ENCODE measurements at places on chromosomes 16 and 17.

GRCh38 chr16:53055541-53056391, 975 bp downstream of the CHD9 start:
- no peak for DNase-seq

DNA sequence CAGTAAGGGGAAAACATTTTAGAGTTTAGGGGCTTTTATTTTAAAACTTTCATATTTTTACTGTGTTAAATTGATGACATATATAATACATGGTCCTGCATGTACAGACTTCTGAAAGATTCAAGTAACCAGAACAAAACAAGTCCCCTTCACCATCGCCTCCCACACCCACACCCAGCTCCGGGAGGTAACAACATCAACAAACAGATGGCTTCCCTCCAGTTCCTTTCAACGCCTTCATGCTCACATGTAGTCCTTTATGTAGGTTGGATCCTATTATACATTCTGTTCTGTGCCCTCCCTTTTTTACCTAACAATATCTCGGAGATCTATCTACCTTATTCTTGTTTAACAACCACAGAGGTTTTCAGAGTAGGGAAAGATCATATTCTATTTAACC, 30.5 kb downstream of the GINS3 start:
- DNase-seq: no peak

- DNase-seq: no peak
Observed at GRCh38 chr17:2068519-2069051, 13.7 kb downstream of the HIC1 start.

DNA sequence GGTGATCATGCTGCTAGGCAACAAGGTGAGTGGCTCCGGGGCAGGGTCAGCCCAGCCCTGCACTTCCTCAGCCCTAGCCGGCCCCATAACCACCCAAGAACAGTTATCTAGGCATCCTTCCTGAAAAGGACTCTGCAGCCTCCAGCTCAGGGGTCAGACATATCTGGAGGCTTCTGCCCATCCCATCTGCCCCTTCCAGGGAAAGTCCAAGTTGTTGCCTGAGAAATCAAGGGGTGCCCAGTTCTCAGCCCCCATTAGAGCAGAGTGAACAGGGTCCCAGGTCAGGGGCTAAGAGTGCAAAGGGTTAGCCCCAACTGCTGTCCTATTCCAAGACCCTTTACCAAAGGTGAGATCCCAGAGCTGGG, 4.1 kb upstream of the NHERF1 start:
- no peak for DNase-seq

- DNase-seq: no peak
Observed at GRCh38 chr17:30318155-30318554, 15.7 kb downstream of the TMIGD1 start.

DNA sequence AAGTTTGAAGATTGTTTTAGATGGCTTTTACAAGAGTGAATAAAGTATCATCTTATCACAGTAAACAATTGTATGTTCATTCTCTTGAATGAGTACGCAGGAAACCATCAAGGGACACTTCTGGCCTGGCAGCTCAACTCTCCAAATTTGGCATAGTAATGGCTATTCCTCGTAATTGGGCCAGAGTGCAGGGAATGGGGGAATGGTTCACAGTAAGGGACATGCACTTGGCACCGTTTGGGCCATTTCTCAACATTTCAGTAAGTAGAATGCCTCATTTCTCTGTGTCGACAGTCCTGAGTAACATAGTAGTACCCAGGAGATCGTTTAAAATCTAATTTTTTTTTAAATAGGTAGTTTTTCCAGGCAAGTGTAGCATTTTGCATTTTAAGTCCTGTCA, 309.6 kb downstream of the KCNJ2 start:
- no peak for DNase-seq

DNA sequence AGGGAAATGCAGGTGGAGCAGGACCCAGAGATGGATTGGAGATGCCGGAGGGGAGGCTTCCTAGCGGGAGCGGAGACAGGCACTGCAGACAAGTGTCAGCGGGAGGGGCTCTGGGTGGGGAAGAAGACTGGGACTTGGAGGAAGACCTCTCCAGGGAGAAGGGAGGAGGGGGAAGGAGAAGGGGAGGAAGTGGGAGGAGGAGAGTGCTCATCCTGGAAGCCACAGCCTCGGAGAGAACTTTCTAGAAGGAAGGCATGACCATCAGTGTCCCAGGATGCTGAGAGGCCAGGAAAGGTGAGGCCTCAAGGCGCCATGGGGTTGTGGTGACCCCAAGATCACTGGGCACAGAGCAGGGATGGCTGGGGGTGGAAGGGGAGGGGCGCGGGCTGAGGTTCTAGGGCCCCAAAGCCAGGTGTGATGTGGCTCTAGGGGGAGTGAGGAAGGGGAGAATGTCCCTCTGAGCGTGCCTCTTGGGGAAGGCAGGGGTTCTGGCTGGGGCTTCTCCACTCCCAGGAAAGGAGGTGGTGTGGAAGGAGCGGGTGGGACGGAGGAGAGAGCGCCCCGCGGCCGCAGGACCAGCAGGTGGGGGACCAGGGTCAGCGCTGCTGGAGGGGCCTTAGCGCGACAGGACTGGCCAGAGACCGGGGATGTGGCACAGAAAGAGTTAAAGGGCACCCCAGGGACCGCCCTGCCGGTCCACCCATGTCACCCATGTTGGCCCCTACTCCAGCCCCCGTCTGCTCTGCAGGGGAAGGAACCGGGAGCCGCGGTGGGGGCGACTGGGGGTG, 900 bp upstream of the GCGR start:
- DNase-seq: no peak

DNA sequence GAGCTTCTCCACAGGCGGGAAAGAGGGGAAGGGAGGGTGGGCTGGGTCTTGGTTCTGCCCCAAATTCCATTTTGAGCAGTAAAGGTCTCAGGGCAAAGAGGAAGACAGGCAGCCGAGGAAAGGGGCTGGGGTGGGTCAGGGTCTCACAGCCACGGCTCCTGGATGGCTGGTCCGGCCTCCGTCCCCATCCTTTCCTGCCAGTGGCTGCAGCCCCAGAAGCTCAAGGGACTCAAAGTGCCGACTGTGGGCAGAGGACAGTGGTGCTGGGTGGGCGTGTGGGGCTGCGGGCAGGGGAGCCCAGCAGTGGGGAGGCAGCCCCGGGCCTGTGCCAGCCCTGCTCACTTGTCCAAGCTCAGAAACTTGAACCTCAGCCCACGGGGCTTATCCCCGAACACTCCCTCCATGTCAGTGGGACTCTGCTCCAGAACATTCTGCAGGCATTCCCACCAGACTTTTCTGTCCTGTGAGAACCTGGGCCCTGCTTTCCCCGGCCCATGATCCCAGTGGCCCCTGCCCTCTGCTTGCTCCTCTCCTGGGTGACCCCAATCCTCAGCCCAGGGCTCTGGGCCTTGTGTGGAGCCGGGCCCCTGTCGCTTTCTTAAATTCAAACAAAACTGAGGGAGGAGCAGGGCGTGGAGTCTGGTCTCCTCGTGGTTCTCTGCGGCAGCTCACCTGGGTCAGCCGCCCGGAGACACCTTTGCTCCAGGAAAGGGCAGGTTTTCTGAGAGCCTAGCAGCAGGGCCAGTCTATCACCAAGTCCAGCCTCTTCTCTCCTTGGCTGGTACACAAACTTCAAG, 117.8 kb upstream of the METRNL start:
- DNase-seq: no peak

DNA sequence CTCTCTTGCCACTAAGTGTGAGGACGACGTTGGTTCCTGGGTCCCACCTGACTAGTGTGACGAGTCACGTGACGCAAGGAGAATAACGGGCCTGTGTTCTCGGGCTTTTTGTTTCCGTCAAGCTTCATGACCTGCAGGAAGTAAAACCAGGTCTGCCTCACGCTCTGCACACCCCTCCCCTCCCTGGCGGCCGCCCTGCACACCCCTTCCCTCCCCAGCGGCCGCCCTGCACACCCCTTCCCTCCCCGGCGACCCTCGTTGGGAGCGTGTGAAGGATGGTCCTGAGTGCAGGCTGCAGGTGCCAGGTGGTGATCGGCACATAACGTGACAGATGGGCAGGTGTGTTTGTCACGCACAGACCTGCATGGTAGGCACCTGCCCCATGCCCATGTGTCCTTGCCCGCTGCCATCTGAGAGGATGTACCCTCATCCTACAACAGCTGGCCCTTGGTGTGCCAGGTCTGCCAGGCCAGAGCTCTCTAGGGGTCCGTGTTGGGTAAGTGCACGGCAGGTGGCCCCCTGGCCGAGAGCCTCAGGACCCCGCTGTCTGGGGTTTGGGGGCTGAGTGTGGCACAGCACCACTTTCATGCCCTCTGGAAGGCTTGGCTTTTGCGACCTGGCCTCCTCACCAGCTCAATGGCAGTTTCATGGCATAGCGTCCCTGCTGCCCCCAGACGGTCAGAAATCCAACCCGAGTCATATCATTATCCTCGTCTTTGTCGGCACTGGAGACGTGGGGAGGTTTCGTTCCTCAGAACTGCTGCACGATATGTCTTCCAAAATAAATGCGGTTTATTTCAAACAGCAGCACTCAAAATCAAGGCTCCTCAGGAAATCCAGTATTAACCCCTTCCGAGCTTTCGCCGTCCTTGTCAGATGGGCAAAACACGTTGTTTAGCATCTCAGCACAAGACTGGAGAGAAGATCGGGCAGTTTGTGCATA, 191.8 kb upstream of the CHMP6 start:
- DNase-seq: no peak

DNA sequence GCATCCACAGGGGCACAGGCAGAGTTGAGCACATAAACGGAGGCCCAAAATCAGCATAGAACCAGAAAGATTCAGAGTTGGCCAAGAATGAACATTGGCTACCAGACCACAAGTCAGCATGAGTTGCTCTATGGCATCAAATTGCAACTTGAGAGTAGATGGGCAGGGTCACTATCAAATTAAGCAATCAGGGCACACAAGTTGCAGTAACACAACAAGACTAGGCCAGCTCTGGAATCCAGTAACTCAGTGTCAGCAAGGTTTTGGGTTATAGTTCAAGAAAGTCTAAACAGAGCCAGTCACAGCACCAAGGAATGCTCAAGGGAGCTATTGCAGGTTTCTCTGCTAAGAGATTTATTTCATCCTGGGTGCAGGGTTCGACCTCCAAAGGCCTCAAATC, 12.9 kb downstream of the G6PC1 start:
- no peak for DNase-seq

DNA sequence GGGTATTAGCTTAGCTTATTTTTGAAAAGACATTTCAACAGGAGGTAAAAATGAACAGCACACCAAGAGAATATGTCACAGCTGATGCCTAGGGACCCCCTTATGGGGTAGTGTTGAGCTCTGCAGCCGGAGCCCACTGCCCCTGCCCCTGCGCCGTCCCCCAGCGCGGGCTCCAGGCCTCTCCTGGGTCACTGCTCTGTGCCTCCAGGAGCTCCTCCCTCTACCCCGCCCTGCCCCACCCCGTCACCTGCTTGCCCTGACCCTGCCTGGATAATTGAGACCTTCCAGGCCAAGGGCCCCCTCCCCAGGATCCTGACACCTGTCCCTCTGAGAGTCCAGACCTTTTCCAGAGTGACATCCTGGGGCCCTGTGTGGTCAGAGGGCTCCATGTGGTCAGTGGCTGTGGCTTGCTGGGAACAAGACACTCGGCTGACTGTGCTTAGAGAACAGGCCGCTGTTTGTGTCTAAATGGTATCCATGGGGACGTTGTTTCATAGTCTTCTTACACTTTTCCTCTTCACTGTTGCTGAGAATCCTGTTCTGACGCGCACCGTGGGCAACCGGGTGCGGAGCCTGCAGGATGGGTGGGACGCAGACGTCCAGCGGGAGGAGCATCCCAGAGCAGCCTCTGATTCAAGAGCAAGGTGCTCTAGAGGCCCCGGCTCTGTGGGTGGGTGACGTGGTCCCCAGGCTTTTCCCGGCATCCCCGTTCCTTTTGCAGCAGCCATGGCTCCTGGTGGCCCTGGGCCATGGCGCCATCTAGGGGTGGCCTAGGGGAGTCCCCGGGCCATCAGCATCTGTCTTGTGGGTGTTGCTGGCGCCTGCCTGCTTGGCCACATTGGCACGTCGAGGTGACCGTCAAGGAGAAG, 20.0 kb upstream of the WFIKKN1 start:
- DNase-seq: peak; percentile 28

DNA sequence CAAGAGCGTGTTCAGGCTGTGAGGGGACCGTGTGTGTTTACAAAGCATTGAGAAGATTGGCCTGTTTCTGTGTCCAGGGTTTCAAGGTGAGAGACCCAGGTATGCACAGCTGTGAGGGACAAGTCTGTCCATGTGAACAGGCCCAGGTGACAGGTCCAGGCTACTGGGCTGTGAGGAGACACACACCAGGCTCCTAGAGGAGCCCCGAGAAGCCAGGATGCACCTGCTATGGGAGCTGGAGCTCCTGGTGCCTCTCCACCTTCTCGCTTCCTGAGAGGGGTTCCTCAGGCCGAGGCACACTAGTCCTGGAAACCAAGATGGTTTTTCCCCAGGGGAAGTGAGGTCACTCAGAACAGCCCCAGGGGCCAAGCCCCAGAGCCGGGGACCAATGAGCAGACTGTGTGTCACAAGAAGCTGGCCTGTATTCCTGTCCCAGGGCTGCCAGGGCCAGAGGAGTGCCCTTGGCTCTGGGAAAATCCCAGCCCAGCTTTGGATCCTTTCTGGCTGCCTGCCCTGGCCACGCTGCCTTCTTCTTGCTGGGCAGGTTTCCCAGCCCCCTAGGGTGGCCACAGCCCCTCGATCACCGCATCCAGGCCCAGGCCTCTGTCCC, 153.4 kb upstream of the PLCG2 start:
- DNase-seq: no peak
